ENCODE measurements at places on chromosomes 4 and X.

DNA sequence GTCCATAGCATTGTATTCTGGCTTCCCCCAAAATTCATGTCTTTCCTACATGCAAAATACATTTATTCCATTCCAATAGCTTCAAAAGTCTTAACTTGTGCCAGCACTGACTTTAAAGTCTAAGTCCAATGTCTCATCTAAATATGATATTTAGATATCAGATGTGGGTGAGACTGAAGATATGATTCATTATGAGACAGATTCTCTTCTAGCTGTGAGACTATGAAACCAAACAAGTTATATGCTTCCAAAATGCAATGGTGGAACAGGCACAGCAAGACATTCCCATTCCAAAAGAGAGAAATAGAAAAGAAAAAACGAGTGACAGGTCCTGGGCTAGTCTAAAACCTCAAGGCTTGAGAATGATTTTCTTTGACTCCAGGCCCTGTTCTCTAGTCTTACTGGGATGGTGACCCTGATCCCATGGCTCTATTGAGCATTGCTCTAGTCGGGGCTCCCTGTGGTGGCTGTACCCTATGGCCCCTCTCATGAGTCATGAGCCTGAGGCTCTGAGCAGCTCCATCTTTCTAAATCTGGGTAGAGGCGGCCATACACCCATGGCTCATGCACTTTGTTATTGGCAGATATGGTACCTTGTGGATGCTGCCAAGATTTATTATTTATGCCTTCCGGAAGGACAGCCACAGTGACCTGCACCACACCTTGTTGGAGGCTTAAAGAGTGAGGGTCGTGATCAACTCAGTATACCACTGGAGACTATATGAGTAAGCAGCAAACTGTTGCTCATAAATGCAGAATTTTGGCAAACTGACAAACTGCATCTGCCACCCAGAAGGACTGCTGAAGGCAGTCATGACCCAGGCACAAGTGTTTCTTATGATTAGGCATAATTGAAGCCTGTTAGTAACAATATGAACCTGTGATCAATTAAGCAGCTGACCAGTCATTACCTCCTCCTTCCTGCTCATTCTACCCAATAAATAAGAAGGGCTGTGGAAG, 38.5 kb upstream of the BOD1L1 start:
- no peak for DNase-seq

- peak; percentile 12 for DNase-seq
Measured at GRCh38 chrX:38879631-38880220, 78.5 kb downstream of the MID1IP1 start.

DNA sequence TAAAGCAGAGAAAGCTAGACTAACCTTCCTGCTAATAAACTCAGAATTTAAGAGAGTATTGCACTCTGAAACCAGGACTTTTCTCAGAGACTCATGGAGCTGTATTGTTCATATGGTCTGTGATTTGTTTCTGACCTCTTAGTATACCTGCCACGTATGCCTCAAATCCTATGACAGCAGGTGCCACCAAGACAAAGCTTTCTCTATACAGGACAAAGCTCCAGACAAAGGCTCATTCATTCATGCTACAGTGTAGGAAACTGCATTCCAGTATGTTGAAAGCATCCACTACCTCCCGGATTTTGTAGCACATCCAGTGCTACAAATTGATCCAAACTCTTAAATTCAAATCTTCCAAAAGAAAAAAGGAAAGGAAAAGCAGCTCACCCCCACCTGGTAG, 178.3 kb downstream of the CHIC2 start:
- DNase-seq: no peak

DNA sequence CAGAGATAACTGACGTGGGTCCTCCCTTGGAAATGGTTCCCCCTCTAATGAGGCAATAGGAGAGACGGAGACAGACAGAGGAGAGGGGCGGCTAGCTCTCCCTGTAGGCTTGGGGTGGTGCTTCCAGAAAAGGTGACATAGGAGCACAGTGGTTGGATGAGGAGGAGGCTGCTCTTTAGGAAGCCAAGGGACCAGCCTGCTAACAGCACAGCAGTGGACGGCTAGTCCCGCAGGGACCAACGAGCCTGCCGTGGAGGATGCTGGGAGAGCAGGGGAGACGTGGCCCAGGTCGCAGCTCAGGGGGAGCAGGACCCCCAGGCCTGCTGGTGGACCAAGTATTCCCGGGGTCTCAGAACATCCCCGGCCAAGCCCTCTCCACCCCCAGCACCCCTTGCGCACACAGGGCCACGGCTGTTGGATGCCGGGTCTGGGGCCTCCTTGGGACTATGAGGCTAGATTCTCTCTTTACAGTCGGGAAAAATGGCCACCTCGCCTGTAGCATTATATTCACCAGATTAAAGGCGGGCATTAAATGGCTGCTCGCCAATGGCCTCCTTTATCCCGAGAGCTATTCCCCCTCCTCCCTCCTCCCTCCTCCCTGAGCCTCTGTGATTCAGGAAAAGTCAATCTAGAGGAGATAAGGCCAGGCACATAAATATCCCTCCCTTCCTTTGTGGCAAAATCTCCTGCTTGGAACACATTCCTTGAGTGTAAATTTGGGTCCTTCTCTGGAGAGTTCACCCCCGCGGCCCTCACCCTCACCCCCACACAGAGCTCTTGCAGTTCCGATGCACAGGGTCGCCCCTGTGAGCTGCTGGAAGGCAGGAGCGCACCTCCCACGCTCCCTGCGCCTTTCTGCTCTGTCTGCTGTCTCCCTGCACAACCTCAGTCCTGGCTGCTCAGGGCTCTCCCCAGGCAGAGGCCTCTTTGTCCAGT, 30.5 kb upstream of the NSG1 start:
- DNase-seq: no peak

DNA sequence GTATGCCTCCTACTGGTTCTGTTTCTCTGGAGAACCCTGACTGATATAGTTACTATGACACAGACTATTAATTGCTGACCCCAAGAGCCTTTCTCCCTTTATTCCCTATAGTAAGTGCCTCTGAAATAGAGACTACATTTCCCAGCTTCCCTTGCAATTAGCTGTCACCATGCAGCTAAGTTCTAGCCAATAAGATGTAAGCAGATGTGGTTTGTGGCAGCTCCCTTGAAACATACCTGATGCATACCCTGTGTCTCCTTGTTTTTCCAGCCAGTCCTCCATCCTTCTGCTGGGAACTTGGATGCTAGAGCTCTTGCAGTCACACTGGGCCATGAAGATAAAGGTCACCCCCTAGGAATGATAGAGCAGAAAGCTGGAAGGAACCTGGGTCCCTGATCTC, 9.7 kb upstream of the TMEM165 start:
- no peak for DNase-seq

DNA sequence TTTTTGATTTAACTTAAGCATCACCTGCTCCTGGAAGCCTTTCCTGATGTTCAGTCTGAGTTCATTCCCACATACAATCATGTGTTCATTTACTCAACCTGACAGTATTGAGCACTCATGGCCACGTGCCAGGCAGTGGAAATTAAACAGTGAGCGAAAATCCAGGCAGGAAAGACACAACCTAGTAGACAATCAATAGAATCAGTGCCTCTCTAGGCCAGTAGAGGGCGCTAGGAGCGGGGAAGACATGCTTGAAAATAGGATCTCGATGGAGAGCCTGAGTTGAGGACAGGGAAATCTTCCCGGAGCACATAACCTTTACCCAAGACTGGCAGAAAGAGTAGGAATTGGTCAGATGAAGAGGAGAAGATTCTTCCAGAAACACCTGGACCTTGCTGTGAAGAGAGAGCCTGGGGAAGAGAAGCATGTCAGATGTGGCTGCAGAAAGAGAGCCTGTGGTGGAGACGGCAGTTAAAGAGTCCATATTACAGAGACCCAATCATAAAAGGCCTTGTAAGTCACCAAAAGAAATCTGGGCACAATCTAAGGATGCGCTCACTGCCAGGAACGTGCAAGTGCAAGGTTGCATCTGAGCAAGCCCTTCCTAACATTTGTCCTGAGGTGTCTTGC, 103.5 kb downstream of the LDB2 start:
- DNase-seq: no peak

DNA sequence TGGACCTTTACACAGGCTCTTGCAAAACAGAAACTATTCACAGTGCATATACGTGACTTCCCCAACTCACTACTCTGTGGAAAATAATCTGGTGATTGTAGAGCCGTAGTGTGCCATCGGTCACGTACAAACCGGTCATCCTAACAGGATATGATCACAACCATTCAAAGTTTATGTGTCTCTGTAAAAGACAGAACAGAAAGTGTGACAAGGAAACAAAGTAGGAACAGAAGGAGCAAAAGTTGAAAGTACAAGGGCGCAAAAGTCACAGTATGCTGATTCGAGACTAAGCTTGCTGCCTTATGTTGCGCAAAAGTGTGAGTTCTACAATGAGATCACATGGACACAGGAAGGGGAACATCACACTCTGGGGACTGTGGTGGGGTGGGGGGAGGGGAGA, 18.6 kb downstream of the MEPE start:
- no peak for DNase-seq

GRCh38 chr4:152534541-152535359, 1.1 kb downstream of the FBXW7 start:
- DNase-seq: peak; percentile 50

GRCh38 chrX:47831788-47832187, 4.9 kb upstream of the ZNF81 start:
- DNase-seq: peak; percentile 53

DNA sequence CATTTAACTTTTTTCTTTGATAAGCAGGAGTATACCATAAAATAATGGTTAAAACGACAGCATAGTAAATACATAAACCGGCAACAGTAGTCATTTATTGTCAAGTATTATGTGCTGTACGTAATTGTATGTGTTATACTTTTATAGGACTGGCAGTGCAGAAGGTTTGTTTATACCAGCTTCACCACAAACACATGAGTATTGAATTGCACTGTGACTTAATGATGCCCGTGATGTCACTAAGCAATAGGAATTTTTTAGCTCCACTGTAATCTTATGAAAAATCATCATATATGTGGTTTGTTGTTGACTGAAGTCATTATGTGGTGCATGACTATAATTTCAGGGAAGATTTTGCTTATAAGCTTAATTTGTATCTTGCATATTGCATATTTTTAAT, 424.6 kb downstream of the PABPC4L start:
- no peak for DNase-seq

DNA sequence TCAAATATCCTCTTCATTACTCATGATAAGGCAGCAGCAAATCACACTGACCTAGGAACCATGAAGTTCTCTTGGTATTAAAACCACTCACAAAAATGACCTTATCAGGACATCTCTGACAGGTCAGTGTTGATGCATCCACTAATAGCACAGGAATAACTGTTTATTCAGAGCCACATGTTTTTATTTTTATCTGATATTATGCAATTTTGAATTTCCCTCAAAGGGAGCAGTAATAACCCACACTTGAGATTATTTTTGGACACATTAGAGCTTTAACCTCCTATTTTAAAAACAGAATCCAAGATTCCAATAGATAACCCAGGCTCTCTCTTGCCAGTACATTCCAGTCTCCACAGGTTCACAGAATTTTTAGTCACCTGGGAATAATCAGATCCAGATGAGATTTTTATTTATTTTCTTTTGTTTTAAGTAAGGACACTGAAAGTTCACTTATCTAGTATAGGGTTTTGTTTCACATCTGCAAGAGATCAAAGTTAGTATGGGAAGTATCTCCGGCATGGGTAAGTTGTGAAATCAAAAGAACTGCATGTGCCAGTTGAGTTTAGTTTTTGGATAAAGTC, 36.3 kb upstream of the MYOZ2 start:
- DNase-seq: no peak

GRCh38 chr4:76892601-76893000, 5.3 kb downstream of the SOWAHB start:
- DNase-seq: no peak

- DNase-seq: no peak
Measured at GRCh38 chr4:159045321-159045720, 57.6 kb upstream of the RAPGEF2 start.
